ENCODE measurements at places on chromosomes 1 and 21.

GRCh38 chr1:204572923-204573922 is 57.0 kb downstream of the MDM4 start:
- DNase-seq: no peak

DNA sequence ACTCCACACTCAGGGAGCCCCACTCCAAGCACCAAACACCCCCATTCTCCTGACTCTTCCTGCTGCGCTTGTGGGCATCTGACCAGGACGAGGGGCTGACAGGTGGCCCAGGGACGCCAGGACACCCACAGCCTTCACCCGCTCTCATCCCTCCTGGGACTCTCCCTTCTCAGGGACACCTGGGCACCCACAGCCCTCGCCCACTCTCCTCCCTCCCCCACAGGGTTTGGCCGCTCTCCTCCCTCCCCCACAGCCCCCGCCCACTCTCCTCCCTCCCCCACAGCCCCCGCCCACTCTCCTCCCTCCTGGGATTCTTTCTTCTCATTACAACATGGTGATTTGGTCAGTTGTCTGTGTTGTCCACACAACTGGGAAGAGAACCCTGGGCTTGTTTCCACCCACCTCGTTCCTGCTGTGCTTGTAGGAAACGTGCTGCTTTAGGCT is 43.4 kb downstream of the PRDM15 start:
- no peak for DNase-seq

DNA sequence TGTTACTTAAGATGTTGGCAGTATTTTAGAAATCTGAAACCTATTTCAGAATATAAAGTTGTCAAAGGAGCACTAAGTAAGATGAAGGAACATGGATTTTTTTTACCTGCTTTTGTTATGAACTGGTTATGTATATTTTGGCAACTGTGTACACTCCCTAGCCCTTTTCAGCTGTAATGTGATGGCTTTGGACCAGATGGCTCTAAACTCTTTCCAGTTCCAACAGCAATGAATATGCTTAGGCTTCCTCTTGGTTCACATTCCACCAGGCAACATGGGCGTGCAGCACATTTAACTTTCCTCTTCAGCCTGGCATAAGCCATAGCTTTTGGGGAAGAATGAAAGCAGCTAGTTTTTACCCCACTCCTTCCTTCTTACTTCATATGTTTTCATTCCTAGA is 95.6 kb upstream of the ADAMTS5 start:
- no peak for DNase-seq

DNA sequence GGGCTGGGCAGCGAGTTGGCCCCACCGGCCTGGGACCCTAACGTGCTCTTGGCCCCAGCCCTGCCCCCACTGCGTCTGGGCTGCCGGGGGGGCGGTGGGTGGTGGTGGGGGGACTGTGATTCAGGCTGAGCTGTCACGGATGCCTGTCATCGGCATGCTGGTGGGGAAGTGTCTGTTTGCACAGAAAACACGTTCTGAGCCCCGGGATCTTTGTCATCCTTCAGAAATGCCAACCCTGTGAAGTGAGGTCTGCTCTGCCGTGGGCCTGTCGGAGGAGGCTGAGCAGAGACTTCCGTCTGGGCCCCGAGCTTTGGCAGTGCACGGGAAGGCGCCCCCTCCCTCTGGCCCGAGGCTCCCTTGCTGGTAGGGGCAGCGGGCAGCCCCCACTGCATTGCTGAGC is 24.3 kb upstream of the PLCH2 start:
- no peak for DNase-seq

- DNase-seq: no peak
These were observed 187.7 kb upstream of the SGIP1 start for GRCh38 chr1:66346057-66346795.

DNA sequence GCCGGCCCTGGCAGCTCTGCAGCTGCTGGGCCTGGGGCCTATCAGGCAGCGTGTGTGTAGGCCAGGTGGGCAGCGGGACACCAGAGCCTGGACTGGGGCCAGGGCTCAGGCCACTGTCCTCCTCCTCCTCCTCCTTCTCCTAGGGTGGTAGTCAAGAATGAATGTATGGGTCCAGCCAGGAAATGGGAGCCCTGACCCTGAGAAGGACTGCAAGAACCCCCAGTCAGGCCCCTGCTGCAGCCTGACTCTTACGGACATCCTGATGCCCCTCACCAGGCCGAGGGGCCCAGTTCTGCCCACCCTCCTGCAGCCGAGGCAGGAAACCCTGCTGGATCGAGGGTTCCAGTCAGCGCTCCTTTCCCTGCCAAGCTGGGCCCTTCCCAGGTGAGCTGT is 3.5 kb downstream of the SLFNL1 start:
- DNase-seq: no peak

DNA sequence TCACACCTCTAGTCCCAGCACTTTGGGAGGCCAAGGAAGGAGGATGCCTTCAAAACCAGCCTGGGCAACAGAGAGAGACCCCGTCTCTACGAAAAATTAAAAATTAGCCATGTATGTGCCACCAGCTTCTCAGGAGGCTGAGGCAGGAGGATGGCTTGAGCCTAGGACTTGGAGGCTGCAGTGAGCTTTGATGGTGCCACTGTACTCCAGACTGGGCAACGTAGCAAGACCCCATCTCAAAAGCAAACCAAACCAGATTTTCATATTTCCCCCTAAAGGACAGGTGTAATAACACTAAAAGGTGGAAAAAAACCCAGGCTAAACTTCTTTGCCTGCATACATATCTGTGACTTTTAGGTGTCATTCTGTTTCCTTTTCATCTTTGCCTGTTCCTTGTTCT is 3.7 kb downstream of the UCK2 start:
- DNase-seq: no peak

DNA sequence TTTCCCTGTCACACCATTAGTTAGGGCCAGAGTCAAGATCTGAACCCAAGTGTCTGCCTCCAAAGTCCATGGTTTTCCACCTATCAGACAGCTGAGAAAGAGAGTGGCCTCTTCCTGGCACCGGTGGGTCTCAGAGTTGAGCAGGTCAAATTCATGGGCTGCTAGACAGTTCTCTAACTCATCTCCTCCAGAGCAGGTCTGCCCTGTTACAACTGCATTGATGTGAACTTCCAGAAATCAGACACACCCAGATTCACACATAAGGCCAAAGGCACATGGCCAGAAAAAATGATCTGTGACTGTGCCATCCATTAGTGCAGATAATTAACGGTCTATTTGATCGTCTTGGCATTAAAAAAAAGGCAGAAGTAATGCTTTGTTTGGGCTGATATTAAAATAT is 17.5 kb downstream of the SMIM12 start:
- no peak for DNase-seq

GRCh38 chr1:65092691-65093090 is 55.3 kb upstream of the AK4 start:
- peak; percentile 22 for DNase-seq

GRCh38 chr1:3669971-3670431 is 17.7 kb downstream of the TP73 start:
- no peak for DNase-seq

DNA sequence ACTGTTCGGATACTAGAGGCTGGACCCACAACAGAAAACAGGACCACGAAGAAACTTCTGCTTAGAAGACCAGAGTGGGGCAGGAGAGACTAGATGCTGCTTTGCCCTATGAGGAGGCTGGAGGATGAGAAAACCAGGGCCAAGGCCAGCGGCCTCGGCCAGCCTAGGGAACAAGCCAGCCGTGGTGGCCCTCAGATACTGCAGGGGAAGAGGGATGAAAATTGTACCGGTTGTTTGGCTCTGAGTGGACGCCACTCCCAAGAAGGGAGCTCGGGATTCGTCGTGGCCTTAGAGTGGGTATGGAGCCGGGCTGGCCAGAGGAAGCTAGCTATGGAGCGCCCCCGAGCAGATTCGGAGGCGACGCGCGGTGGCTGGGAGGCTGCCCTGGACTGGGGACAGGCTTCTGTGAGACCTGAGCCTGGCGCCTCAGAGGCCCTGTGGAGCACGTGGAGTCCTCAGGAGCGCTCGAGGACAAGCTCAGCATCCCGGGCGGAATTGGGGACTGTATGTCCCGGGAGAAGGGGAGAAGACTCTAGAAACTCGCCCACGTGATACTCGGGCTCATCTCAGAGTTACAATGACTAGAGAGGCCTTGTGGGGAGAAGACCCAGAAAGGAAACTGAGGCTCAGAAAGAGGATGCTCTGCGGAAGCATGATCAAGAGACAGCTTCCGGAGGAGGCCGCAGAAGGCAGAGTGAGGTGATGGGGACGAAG is 2.8 kb downstream of the PRRX1 start:
- DNase-seq: no peak

DNA sequence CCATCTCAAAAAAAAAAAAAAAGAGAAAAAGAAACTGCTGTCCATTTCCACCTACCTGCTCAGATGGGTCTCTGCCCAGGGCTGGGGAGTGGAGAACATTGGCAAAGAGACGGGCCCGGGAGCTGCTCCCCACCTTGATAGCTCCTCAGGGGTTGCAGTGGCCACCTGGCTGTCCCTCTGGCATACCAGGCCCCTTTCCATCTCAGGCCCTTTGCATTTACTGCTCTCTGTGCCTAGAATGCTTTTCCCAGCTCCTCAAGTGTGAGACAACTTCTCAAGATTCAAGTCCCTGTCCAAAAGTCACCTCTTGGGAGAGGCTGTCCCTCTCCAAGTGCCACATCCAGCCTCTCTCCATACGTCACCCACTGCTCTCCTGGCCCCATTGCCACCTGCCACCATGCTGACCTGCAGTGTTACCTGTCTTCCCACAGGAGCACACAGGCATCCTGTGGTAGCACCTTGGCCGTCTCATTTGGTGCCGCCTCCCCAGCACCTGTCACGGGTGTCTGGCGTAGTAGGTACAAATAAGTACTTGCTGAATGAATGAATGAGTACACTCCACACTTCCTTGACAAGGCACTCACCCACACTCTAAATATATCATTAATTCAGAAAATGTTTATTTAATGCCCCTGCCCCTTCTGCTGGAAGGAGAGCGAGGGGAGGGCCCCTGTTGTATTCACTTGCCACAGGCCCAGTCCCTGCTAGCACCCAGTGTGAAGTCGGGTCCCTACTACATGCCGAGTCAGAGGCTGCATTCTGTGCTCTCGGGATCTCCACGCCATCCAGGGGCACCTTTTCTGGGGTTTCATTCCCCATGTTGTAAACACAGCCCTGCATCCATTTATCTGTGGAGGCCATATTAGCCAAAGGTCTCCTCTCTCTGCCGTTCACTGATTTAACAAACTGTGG is 48.8 kb downstream of the DISP3 start:
- DNase-seq: no peak

GRCh38 chr1:226630592-226630991 is 82.0 kb downstream of the STUM start:
- DNase-seq: no peak

GRCh38 chr1:152109998-152110294 is 5.3 kb downstream of the TCHH start:
- DNase-seq: no peak

DNA sequence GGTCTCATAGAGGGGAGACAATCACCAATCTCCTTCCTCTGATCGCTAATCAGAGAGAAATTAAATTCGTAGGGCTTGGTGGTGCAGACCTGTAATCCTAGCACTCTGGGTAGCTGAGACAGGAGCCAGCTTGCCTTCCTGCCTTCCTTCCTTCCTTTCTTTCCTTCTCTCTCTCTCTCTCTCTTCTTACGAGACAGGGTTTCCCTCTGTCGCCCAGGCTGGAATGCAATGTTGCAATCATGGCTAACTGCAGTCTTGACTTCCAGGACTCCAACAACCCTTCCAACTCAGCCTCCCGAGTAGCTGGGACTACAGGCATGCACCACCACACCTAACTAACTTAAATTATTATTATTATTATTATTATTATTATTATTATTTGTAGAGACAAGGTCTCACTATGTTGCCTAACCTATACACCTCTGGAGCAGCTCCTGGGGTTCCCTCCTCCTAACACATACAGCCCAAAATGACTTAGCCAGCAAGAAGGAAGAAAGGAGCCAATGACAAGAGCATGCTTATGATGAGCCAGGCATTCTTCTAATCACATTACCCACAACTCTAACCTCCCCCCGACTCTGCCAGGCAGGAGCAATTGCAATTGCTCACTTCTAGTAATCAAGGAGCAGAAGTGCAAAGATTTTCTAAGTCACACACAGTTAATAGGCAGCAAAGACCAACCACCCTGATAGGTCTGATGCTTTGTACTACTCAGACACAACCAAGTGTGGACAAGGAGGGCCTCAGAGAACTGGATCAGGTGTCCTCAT is 105.4 kb upstream of the F3 start:
- no peak for DNase-seq

GRCh38 chr1:209926045-209926444 is 12.0 kb upstream of the SYT14 start:
- no peak for DNase-seq

DNA sequence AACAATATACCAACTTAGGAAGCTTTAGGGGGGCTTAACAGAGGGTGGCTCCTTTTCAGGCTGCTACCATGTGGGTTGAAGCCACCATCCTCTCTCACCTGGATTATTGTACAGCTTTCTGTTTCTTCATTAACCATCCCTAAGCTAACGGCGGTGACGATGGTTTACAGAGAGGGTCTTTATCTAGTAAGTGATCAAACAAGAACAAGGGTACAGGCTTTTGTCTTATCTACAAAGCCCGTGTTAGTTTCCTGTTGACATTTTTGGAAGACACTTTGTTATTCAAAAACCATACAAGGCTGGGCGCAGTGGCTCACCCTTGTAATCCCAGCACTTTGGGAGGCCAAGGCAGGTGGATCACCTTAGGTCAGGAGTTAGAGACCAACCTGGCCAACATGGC is 20.4 kb downstream of the SLC25A33 start:
- no peak for DNase-seq

GRCh38 chr1:82219841-82220240 is 419.1 kb downstream of the ADGRL2 start:
- no peak for DNase-seq

GRCh38 chr21:15534450-15534886 is 195.3 kb upstream of the USP25 start:
- no peak for DNase-seq

GRCh38 chr1:79982211-79982610 is 975.7 kb upstream of the ADGRL4 start:
- DNase-seq: no peak

DNA sequence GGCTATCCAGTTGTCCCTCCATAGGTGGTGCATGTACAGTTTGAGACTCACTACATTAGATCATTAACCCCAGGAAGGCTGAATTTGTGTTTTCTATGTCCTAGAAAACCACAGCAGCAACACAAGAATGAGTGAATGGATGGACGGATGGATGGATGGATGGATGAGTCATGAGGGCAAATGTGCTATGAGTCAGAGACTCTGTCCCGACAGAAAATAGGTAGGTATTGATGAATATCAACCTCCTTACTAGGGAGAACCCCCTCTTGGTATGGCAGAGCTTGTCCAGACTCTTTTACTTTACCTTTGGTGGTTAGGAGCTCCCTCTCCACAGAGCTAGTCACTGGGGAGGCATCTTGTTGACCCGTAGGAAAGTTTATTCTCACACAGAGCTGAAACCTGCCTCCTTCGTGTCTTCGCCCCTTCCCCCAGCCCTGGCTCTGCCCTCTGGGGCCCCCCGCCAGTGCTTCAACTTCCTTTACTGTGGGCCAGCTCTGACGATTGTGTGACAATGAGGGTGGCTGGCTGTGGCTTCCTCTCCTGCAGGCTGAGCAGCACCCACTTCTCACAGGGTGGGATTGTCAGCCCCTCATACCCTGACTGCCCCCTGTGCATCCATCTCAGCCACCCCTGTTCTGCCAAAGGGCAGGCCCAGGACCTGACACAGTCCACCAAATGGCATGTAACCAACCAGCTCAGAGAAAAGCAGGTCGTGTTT is 145.2 kb downstream of the FOXD2 start:
- DNase-seq: no peak

- no peak for DNase-seq
These were observed 309.9 kb upstream of the PRMT6 start for GRCh38 chr1:106746448-106747085.

Measured in CD4-positive, alpha-beta T cell (primary cell).